ENCODE measurements at places on chromosomes 5 and 9. TPM values are rescaled to one million over a fixed set of nuclear protein-coding genes. Genes with fewer than 3 reads are reported as not detected.

Gene CBY3
- polyA plus RNA-seq: not detected

Gene DOCK2
- 57.5 TPM for polyA plus RNA-seq

Gene SLC4A9
- not detected for polyA plus RNA-seq

DNA sequence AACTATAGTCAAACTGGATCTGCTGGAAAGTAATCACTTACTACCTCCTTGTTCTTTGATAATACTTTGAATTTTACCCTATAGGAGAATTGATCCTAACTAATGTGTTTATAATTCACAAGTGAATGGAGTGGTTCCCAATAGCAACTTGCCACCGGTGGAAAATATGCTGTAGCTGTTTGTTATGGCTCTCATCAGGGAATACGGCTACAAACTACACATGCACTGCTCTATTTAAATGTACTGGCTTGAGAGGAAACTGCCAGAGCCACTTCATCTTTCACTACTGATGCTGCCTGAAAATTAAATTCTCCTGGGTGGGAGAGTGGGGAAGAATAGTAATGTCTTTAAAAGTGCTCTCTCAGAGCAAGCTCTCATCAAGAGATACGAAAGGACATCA lies 448.5 kb upstream of the GRAMD2B start:
- no peak overlapping the region for H3K4me3 ChIP-seq
- H3K36me3 ChIP-seq: no peaks in the 10 kb centered on the region
- DNase-seq: no peak
- H3K4me1 ChIP-seq: no peaks in the 10 kb centered on the region

DNA sequence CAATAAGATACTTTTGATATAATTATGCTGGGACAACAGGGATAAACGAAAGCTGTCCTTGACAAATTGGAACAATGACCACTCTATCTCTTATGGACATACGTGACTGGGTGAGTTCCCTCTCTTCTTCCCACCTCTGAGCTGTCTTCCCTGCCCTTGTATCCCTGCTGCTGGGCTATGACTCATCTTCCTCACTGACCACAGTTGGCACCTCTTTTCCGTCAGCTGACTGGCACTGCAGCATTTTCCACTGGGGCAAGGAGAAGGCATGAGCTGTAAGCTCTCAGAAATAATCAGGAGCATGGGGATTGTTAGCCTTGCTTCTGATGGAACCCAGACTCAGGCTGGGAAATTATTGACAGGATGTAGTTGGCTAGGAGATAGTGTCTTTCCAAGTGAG lies 48.7 kb downstream of the PCSK1 start:
- H3K36me3 ChIP-seq: no peaks in the 10 kb centered on the region
- no peaks in the 10 kb centered on the region for H3K4me1 ChIP-seq
- H3K4me3 ChIP-seq: no peak overlapping the region
- no peaks in the 10 kb centered on the region for H3K27me3 ChIP-seq
- H3K27ac ChIP-seq: no peak overlapping the region
- DNase-seq: no peak

GRCh38 chr9:69371001-69371400 lies 46.0 kb downstream of the ENTREP1 start:
- H3K4me1 ChIP-seq: no peaks in the 10 kb centered on the region
- DNase-seq: no peak
- H3K27me3 ChIP-seq: no peaks in the 10 kb centered on the region
- H3K36me3 ChIP-seq: no peaks in the 10 kb centered on the region
- H3K27ac ChIP-seq: no peak overlapping the region

DNA sequence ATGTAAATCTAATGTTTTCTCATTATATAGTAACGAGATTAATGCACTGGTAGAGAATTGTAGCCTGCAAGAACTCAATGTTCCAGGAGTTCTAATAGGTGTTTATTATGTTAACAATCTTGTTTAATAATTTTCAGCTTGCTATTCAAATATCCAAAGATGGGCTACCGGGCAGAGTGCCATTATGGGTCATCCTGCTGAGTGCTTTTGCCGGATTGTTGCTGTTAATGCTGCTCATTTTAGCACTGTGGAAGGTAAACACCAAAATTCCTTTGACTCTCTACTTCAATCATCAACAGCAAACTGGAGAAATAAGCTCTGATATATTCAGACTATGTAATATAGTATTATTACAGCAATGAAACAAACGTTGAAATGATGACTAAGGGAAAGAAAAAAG lies 41.9 kb upstream of the ITGA2 start:
- H3K27me3 ChIP-seq: no peaks in the 10 kb centered on the region
- no peak overlapping the region for H3K4me3 ChIP-seq
- no peak for DNase-seq
- no peaks in the 10 kb centered on the region for H3K36me3 ChIP-seq

DNA sequence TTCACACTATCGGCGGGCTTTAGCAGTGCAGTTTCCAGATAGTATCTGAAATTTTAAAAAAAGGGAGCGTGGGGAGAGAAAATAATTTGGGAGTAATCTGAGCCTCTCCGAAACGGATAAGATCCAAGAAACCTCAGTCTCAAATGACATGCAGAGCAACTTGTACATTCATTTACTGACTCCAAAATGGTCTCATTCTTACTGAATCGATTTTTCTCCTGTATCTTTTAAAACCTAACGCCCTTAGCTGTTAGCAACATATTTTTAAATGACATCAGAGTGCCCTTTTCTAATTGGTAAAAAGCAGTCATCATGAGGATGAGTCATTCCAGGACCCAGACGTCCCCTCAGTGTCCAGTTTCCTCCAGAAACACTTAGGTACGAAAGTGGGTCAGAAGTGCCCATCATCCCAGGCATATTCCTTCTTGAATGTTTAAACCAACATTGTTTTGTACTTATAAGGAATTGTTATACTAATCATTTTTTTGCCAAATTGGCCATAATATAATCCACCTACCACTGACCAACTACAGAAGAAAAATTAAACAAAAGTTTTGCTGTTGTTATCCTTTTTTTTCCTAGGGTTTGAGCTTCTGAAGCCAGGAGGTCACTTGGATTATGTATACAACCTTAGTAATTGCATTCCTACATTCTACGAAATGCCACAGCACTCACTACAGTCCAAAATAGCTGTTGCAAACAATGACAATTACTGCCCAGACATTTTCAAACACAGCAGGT lies 354.4 kb downstream of the ADAMTS6 start:
- no peak overlapping the region for H3K27ac ChIP-seq
- H3K4me3 ChIP-seq: no peak overlapping the region
- DNase-seq: no peak
- no peaks in the 10 kb centered on the region for H3K36me3 ChIP-seq

DNA sequence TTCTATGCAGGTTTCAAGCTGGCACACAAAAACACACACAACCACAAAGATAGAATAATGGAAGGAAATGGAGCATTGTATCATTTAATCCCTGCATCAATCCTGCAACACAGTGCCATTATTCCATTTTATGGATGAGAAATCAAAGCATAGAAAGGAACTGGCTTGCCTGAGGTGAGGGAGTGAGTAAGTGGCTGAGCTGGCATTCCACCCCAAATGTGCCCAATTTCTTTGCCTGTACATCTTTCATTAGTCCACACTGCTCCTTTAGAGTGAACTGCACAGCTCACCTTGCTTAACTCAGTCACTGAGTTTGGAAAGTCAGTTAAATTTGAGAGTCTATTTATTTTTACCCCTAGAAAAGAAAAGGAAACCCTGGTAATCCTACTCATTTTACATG lies 28.9 kb downstream of the ZNF366 start:
- no peaks in the 10 kb centered on the region for H3K36me3 ChIP-seq
- H3K4me1 ChIP-seq: peaks cover 13% of the 10 kb centered on the region
- DNase-seq: no peak
- no peaks in the 10 kb centered on the region for H3K27me3 ChIP-seq

DNA sequence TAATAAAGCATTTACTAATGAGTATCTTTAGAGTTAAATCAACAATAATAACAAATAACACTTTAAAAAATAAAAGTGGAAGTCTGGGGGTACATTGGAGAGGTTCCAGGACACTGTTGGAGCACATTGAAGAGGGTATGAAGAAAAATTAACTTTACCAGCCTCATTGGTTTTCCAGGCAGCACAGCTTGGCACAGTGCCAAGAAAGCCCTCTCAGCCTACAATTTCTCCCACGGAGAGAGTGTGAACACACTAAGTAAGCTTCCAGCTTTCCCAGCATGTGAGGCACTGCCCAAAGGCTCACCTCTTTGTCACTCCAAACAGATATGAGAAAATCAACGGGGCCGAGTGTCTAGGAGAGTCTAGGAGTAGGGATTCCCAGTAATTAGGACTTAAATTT lies 1912.8 kb upstream of the NUDT12 start:
- H3K4me1 ChIP-seq: no peaks in the 10 kb centered on the region
- no peak for DNase-seq
- no peaks in the 10 kb centered on the region for H3K27me3 ChIP-seq
- no peak overlapping the region for H3K27ac ChIP-seq

GRCh38 chr5:143031781-143032580 lies 261.8 kb downstream of the ARHGAP26 start:
- H3K27ac ChIP-seq: no peak overlapping the region
- no peak overlapping the region for H3K4me3 ChIP-seq
- DNase-seq: no peak
- no peaks in the 10 kb centered on the region for H3K27me3 ChIP-seq
